SK-N-SH (cell line): ENCODE measurements at places on chromosomes 6 and 20. TPM values are rescaled to one million over a fixed set of nuclear protein-coding genes. Genes with fewer than 3 reads are reported as not detected.

GRCh38 chr6:41724586-41725501, 10.6 kb downstream of the TFEB start:
- H3K4me1 ChIP-seq: peaks cover 19% of the 10 kb centered on the region
- H3K36me3 ChIP-seq: no peaks in the 10 kb centered on the region
- no peaks in the 10 kb centered on the region for H3K27me3 ChIP-seq

GRCh38 chr6:42378125-42378524, 73.6 kb downstream of the TRERF1 start:
- H3K4me3 ChIP-seq: no peak overlapping the region
- DNase-seq: no peak
- no peaks in the 10 kb centered on the region for H3K4me1 ChIP-seq
- H3K27me3 ChIP-seq: no peaks in the 10 kb centered on the region
- no peak overlapping the region for H3K27ac ChIP-seq

- no peaks in the 10 kb centered on the region for H3K36me3 ChIP-seq
- DNase-seq: no peak
- no peaks in the 10 kb centered on the region for H3K4me1 ChIP-seq
- H3K27me3 ChIP-seq: no peaks in the 10 kb centered on the region
Observed at GRCh38 chr20:29296256-29297230, 1960.9 kb upstream of the DEFB115 start.

GRCh38 chr20:828987-829386, 4.5 kb upstream of the FAM110A start:
- H3K36me3 ChIP-seq: no peaks in the 10 kb centered on the region
- peak; percentile 48 for DNase-seq
- no peak overlapping the region for H3K27ac ChIP-seq
- no peaks in the 10 kb centered on the region for H3K27me3 ChIP-seq

Gene HTR1E
- polyA plus RNA-seq: 0.02 and 0.03 TPM in 2 replicates

- no peak for DNase-seq
- H3K36me3 ChIP-seq: no peaks in the 10 kb centered on the region
- no peak overlapping the region for H3K4me3 ChIP-seq
- no peaks in the 10 kb centered on the region for H3K4me1 ChIP-seq
Observed at GRCh38 chr6:31293343-31293742, 21.5 kb upstream of the HLA-C start.

GRCh38 chr20:13202565-13202964, 18.5 kb upstream of the ISM1 start:
- no peak for DNase-seq
- no peaks in the 10 kb centered on the region for H3K4me1 ChIP-seq
- no peaks in the 10 kb centered on the region for H3K36me3 ChIP-seq
- no peak overlapping the region for H3K4me3 ChIP-seq
- no peaks in the 10 kb centered on the region for H3K27me3 ChIP-seq

Gene CCM2L
- not detected in 2 replicates for polyA plus RNA-seq

DNA sequence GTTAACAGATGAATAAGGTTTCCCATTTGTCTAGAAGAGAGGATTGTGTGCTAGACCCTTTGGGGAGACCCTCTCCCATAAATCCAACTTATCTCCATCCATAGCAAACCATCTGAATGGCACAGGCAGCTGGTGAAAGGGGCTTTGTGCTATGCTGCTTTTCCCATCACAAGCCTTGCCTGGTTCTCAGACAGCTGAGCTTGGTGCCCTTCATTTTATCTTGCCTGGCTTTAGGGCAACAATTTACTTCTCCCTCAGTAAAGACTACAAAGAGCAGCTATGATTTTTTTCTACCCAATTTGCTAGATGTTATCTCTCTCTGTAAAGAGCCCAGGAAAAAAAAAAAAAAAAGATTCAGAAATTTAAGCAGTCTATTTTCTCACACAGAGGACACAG, 117.0 kb upstream of the COL21A1 start:
- peak overlapping the region; percentile 96 for H3K27ac ChIP-seq
